NCI-H446 (cell line): ENCODE measurements at places on chromosomes 7 and 10.

- no peak for DNase-seq
Measured at GRCh38 chr10:58950618-58951017, 225.8 kb upstream of the PHYHIPL start.

GRCh38 chr10:108840944-108841343 is 1082.4 kb downstream of the XPNPEP1 start:
- no peak for DNase-seq

DNA sequence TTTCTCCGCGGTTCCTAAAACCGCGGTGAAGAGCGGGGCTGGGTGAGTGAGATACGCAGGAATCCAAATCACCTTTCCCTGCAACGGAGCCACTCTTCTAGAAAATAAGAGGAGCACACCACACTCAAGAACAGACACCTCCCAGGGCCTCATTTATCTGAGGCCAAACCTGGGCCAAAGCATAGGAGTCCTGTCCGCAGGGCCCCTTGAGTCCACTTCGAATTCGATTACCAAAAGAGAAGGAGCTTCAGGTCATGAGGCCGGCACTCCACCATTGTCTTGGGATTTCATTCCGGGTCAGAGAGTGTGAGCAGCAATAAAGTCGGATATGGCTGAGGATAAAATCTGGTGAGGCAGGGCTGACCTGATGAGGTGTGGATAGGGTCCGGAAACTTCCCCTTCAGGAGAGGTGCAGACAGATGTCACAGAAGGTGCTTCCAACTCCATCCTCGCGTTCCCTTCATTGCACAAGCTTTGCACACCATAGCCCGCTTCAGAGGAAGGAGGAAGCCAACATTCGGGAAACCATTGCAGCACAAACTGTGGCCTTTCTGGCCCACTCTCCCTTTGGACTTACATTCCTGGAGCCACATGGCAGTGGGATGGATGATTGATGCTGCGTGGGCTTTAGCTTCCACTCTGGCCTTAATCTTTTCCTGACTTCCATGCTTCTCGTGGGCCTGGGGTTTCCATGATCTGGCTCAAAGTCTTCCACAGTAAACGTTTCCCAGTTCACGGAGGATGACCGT is 27.2 kb upstream of the ZNF273 start:
- DNase-seq = no peak

GRCh38 chr7:101671371-101672356 is 42.6 kb upstream of the MYL10 start:
- DNase-seq = no peak

GRCh38 chr7:151808400-151809145 is 68.3 kb downstream of the PRKAG2 start:
- DNase-seq = peak; percentile 96
